LHCN-M2 (cell line): ENCODE measurements at places on chromosomes 4 and X.

DNA sequence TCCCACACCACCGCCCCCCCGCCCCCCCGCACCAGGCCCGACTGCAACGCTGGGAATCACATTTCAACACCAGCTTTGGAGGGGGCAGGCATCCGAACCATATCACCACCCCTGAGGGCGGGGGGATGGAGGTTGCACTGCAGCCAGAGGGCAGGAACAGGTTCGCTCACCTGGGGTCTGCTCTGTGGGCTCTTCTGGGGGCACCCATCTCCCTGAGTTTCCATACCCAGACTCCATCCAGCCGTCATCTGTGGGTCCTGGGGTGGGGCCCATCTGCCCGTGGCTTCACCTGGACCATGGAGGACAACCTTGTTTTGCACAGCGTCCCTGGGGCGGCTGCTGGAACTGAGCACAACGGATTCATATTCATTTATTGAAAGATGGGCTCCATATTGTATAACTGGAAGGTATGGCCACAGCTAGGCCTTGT lies 6.9 kb downstream of the PSAPL1 start:
- DNase-seq = no peak

DNA sequence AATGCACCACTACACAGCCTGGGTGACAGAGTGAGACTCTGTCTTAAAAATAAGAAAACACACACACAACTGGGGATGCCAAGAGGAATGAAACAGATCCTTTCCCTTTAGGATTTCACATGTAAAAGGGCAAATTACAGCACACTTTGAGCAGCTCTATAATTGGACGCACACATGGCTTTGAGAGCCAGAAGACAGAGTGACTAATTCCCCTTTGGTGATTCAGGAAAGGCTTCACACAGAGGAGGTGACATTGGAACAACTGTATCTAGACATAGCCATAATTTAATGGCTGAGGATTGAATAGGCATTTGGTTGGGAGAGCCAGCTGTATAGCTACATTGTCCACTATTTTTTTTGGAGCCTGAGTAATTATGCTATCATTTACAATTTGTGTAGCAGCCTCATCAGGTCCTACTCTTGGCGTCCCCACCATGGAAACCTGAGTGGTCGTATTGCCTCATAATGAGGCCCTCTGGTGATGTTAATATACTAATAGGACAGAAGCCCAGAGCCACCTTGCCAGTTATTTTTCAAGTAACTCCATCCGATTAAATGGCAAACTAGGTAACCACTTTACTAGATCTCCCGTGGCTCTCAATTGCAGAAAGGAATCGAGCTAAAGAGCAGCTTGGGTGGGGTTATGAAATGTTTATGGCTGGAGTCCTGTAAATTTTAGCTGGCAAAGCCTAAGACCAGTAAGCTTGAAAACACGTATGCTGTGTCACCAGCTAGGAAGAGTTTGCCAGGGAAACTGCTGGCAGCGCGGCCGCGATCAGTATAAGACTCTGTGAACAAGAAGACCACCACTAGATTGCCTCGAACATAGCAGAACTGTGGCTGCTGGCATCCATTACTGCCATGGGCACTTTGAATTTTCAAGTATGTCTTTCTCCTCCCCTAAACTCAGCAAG lies 8.5 kb upstream of the PPEF1 start:
- no peak for DNase-seq

- no peak for DNase-seq
Observed at GRCh38 chr4:155703486-155704247, 37.0 kb downstream of the GUCY1A1 start.

DNA sequence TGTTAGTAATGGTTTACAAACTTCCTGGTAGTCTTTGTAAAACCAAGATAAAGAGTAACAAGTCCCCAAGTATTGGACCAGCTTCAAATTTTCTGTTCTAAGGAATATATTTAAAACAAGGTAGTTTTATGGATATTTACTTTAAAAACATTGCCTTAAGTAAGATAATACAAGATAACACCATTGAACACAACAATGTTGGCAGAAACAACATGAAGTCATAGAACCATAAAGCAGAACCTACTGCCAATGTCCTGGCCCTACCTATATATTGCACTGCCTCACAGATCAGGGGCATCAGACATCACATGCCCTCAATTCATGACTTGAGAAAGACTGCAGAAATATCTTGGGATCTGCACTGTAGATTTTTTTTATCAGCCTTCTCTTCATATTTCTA lies 1176.2 kb downstream of the PCDH7 start:
- no peak for DNase-seq

DNA sequence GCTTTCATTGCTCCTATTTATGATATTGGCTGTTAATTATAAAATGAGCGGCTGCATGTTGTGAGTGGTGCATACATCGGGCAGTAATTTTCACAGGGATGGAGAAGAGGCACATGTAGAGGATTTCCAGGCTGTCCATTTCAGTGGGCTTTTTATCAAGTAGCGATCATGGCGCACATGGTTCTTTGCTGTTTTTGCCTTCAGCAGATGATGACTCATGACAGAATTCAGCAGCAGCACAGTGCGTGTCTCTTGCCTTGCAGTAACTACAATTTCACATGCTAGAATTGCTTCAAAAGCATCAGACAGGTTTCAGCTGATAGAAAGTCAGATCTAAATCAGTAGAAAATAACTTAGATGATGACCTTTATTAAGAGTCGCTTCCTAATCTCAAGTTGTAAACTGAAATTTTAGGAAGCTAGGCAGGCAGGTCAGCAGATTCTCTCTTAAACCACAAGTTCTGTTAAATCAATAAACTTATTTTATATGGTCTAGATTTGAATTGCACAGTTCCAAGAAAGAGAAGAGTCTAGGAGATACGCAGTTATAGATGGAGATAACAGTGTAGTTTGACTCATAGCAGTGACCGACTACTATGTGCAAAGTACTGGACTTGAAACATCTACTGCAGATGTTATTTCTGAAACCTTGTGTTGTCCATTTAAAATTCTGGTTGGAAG lies 35.8 kb downstream of the LRP2BP start:
- peak; percentile 46 for DNase-seq

DNA sequence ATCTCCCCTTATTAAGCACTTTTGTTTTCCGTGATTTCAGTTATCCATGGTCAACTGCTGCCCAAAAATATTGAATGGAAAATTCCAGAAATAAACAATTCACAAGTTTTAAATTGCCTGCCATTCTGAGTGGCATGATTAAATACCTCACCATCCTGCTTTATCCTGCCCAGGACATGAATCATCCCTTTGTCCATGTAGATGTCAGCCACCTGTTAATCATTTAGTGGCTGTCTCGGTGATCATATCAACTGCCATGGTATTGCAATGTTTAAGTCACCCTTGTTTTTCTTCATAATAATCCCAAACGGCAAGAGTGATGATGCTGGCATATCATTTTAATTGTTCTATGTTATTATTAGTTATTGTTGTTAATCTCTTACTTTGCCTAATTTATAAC lies 79.8 kb upstream of the LHFPL1 start:
- DNase-seq = no peak

DNA sequence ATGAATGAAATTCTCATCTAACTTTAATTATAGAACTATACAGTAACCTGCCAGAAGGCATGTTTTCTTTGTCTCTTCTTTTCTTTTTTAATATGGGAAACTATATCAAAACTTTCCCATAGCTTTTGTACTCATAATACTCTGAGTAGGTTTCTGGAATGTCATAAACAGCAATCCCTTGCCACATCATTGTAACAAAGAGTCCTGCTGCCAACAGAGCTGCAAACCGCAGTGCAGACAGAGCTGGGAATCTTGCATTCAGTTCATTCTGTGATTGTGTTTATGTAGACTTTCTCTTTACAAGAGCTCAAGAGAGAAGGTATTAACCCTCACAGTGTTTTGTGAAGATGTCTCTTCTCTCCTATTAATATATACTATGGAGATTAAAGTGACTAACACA lies 304.4 kb upstream of the SLIT2 start:
- no peak for DNase-seq

- no peak for DNase-seq
Observed at GRCh38 chrX:132957211-132958090, 978 bp downstream of the HS6ST2 start.

DNA sequence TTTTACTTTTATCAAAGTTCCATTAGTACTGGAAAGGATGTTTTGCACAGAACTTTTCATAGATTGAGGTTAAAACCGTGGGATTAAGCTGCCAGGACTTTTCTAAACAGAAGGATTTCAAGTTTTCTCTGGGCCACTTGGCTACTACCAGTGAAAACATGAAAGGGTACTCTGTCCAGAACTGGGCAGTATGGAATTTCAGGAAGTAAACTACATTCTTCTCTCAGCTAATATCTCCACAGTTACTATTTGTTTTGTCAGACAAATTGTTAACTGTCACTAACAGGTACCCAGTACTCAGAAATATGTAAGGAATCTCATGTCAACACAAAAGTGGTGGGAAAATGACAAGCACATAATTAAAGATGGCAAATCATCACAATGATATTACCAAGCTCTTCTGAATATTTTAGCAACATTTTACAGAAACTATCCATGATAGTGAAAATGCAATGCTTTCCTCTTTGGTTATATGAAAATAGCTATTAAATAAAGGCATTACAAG lies 454.4 kb downstream of the C4orf33 start:
- DNase-seq = no peak

DNA sequence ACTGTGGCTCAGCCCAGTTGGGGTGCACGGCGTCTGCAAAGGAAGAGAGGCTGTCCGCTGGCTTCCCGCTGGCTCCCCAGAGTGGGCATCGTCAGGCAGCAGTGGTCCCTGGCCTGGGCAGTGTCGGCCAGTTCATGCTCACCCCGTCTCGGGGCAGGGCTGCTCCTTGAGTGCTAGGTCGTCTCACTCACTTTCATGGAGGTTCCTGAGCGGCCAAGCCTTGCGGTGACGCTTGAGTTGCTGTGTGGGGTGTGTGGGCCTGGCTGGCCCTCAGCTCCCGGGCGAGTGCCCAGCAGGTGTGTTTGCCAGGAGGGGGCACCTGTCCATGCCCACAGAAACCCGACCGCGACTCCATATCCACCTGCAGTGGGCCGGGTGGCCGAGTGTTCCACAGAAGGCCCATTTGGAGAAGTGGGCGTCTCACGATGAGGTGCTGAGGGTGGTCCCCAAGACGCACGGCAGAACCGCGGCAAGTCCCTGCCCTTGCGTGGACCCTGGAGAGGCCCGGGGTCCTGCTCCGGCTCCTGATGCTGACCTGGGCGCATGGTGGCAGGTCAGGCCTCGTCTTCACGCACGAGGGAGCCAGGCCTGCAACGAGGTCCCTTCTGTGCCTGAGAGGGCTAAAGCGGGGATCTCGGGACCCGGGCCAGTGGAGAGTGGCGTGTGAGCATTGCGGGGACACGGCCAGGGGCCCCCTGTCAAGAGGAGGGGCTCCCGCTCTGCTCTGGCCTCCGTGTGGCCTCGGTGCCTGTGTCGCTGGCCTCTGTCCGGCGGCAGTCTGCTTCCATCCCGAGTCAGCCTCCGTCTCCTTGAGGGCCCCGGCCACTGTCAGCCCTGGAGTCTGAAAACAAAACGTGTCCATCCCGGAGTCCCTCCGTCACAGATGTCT lies 18.5 kb upstream of the UVSSA start:
- no peak for DNase-seq

DNA sequence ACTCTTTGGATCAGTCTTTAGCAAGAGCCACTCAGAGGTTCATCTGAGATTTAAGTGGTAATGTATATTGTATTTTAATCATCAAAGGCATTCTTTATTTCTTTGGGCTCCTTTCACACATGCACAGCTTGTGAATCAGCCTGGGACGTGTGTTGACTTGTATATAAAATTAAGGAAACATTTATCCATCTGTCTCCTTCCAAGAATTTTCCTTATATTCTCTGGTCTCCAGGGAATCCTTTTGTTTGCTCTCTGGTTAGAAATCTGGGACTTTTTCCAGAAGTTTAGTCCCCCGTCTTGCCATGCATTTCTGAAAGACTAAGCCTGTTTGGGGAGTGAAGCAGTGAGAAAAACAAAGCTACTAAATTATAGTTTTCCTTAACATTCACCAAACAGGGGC lies 212.3 kb downstream of the DCAF12L2 start:
- DNase-seq = no peak

DNA sequence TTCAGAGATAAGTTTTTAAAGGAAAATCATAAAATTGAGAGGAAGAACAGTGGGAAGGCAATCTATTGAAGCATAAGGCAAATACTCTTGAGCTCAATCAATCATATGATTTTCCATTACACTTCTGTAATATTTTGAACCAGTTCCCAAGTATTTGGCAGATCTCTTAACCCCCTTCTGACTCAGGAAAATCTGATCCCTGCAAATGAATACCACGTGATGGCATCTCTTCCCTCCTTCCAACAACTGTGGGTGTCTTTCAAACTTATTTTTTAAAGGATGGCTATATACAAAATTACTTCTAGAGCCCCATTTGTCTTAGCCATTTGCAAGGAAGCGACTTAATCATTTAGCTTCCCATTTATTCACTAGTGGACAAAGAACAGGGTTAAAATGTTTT lies 41.9 kb downstream of the AMOT start:
- no peak for DNase-seq

DNA sequence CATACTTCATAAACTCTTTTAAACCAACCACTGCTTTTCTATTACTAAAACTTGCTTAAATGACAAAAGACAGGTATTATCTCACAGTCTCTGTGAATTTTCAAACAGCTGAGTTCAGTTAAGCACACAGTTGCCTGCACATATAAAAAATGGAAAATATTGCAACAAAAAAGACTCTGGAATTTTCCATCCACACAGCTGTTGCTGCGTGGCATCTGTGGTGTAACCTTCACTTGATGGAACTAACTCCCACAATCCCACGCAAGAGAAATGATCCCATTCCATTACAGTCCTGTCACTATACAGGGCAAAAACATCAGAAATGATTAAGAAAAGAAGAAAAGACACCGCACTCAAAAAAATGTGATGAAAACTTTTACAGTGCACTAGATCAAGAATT lies 149.8 kb upstream of the TBL1X start:
- DNase-seq = peak; percentile 72

- no peak for DNase-seq
Observed at GRCh38 chrX:53438174-53438831, 4.1 kb upstream of the HSD17B10 start.

GRCh38 chr4:101555341-101555880 lies 208.1 kb upstream of the PPP3CA start:
- DNase-seq = no peak

- no peak for DNase-seq
Observed at GRCh38 chrX:106468433-106468832, 143.3 kb upstream of the RADX start.

GRCh38 chrX:24874604-24875247 lies 141.0 kb downstream of the ARX start:
- no peak for DNase-seq

- DNase-seq = no peak
Observed at GRCh38 chr4:139861471-139861870, 195.9 kb downstream of the MGST2 start.

- DNase-seq = peak; percentile 12
Observed at GRCh38 chr4:56611501-56611900, 69.6 kb downstream of the HOPX start.

DNA sequence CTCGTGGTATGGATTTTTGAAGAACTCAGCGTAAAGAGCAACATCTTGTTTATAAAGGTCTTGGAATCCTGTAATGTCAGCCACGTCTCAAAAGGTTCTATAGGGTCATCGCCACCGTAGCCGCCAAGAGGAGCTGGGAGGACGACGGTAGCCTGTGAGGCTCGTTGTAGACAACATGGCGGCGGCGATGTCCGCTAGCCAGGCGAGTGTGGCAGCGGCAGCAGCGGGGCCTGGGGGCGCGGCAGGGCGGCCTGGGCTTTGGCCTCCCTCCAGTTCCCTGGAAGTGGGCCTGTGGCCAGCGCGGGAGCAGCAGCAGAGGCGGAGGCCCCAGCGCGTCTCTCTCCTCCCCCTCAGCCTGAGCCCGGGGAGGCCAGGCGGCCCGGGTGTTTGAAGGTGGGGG lies 143.5 kb upstream of the PBDC1 start:
- DNase-seq = no peak
